Stimulated activated CD4-positive, alpha-beta T cell treated with anti-CD3 and anti-CD28 coated beads, Interleukin-1b, Interleukin-23, amount 100 ng/mL, for 48 hours (primary cell): ENCODE measurements at places on chromosomes 7 and 10.
A peak's percentile ranks its signal among the peaks of the same experiment; 100 is the strongest.

- no peak for DNase-seq
Observed at GRCh38 chr7:87032604-87033339, 26.7 kb downstream of the ELAPOR2 start.

- DNase-seq: peak; percentile 49
Observed at GRCh38 chr7:139118234-139118804, 8.8 kb upstream of the ZC3HAV1 start.

- DNase-seq: no peak
Observed at GRCh38 chr10:117175215-117175900, 21.9 kb upstream of the KCNK18 start.

DNA sequence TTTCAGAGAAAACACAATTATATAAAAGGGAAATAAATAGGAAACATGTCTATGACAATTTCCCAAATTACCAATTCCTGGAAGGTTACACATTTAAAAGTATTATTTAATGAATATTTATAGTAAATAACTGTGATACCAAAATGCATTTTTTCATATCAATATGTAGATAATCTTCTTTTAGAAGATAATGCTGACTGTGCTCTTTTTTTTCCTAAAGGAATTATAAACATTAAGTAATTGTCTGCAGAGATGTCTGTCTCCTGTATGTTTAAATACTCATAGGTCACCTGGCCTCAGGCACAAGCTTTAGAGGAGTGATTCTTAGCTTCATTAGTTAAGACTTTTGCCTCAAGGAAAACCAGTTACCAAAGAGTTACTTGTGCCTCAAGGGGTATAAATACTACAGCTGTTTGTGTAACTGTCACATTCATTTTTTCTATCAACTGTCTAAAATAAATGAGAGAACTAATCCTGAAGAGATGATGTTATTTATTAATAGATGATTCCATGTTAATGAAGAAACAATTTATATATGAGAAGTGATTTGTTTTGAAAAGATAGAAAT, 77.1 kb downstream of the DNAJC1 start:
- DNase-seq: no peak

DNA sequence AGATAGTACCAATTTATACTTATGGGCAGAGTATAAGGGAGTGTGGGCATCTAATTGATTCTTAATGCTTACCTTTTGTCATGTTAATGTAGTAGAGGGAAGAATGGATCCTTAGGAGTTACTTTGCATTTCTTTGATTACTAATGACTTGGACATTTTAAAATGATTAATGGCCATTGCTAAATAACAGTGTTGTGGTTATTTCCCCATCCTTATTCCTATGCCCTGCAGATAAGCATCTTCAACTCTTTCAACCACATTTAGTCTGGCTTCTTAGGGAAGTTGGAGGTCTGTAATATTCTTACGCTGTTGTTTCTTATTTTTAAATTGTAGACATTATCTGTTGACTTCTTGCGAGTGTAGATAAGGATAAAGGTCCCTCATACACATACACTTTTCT, 37.2 kb downstream of the KAT6B start:
- no peak for DNase-seq

DNA sequence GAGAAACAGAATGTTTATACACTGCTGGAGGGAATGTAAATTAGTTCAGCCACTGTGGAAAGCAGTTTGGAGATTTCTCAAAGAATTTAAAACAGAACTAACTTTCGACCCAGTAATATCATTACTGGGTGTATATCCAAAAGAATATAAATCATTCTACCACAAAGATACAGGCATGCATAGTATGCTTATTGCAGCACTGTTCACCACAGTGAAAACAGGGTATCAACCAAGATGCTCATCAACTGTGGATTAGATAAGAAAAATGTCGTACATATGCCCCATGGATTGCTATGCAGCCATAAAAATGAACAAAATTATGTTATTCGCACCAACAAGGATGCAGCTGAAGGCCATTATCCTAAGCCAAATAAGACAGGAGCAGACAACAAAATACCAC, 343.1 kb upstream of the KCND2 start:
- no peak for DNase-seq

- peak; percentile 68 for DNase-seq
Observed at GRCh38 chr7:128697302-128697905, 25.3 kb downstream of the GARIN1A start.

DNA sequence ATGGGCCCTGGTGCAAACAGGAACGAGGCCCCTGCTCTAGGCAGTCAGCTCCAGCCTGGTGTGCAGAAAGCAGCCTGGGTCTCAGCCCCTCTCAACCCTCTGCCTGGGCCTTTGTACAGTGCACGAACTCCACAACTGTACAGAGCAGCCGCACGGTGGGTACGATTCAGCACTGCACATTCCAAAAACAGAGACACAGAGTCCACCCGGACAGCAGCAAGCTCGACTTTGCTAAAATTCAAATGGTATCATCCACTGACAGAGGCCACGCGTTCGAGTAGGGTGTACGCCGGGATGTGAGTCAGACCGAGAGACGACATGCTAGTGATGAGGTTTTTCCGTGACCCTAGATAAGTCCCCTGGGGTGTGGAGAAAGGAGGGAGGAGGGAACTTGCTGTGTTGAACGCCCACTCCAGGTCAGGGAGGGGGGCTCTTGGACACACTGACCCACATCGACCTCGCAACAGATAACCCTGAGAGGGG, 65.6 kb upstream of the PDGFA start:
- DNase-seq: peak; percentile 82

- DNase-seq: peak; percentile 50
Observed at GRCh38 chr10:72564596-72564995, 61.3 kb downstream of the MICU1 start.

DNA sequence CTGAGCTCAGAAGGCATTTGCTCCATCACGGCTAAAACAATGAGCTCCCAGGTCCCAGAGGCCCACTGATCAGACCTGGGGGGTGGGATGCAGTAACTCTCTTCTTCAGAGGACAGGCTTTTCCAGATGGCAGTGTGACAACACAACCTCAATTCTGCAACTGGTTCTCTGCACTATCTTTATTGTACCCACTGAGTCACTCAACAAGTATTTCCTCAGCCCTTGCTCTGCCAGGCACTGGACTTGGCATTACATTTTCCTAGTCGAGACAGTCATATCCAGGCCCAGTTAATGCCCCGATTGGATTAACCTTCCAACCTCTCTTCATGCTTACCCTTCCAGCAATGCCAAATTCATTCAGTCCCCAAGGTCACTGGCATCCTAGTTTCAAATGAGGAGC, 72.6 kb downstream of the JAZF1 start:
- DNase-seq: no peak

DNA sequence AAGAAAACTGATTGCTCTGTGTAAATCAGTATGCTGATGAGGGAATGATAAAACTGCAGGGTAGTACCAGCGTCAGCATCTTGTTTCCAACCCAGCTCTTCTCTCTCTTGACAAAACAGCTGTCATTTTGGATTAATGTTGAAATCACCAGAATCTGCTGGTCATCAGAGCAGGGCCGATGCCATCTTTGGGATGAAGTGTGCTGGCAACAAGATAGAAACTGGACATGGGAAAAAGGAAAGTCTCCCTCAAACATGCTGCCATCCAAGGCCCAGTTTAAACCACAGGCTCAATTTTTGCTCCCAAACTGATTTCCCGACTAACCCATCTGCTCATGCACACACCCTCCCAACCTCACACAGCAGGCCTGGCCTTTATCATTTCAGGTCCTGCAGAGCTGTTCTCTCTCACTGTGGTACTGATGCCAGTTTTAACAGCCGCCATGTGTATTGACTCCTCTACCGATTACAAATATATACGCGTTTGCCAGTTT, 285.2 kb downstream of the AUTS2 start:
- no peak for DNase-seq

DNA sequence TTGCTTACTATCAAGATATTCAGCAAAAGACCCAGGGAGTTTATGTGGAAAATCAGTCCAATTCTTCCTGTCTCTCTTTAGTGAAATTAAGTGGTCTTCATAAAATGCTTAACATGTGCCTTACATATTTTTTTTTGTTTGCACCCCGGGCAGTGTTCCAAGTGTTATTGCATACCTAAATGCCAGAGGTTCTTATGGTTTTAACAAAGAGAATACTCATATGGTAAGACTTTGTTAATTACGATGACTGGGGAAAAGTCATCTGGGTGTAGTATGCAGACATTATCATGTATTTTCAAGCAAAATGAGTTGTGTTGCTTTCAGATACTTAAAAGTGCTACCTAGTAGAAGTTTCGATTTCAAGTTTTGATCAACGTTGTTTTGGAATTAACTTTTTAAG, 82.6 kb downstream of the PRKG1 start:
- no peak for DNase-seq

GRCh38 chr7:34090816-34091215, 185.5 kb downstream of the BMPER start:
- no peak for DNase-seq

GRCh38 chr7:94414481-94414880, 19.8 kb downstream of the COL1A2 start:
- no peak for DNase-seq

GRCh38 chr7:117322741-117323304, at the start of gene WNT2:
Gene WNT2 (minus strand): TSS chr7:117323058. CDS start chr7:117322989, 69 bp downstream.
- DNase-seq: no peak

DNA sequence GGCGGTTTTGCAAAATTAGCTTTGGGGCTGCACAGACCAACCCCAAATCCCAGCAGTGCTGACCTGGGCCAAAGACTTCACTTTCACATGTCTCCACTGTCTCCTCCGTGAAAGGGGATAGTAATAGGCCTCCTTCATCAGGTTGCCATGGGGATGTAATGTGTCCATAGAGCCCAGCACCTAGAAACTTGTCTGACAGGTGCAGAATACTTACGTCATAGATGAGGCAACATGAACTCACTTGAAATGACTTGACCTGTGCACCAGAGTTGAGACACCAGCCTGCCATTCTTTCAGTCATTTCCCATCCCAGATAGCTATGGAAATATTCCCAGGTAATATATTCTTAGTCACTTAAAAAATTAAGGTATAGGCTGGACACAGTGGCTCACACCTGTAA, 94.2 kb downstream of the INSYN2A start:
- no peak for DNase-seq

DNA sequence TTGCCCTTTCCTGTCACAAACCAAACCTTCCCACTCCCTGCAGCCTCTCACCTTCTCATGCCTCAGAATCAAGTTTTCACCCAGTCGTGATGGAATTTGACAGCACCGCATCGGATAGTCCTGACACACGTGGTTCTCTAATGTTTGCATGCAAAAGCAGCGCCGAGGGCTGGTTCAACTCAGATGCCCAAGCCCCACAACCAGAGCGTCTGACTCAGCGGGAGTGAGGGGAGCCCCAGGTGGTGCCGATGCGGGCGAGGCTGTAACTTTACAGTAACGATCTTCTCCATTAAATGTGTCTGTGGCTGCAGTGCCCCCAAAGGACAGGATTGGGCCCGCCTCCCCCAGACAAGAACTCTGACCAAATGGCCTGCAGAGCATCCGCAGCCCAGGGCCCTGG, 284.5 kb downstream of the CELF2 start:
- no peak for DNase-seq

DNA sequence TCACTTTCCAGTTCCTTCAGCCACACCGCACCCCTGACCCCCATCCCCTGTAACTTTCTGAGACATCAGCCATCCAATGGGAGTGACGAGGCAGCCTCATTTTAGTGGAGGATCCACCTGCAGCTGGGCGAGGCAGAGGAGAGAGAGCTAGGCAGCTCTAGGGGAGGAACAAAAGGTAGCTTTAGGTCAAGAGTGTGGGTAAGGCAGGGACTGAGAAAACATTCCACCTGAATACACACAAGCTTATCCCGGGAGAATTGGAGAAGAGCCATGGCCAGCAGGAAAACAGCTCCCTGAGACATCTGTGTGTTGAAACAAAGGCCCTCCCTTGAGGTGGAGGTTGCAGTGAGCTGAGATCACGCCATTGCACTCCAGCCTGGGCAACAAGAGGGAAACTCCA, 6.7 kb upstream of the KLRG2 start:
- no peak for DNase-seq

- no peak for DNase-seq
Observed at GRCh38 chr7:114218283-114218682, 196.3 kb upstream of the FOXP2 start.

DNA sequence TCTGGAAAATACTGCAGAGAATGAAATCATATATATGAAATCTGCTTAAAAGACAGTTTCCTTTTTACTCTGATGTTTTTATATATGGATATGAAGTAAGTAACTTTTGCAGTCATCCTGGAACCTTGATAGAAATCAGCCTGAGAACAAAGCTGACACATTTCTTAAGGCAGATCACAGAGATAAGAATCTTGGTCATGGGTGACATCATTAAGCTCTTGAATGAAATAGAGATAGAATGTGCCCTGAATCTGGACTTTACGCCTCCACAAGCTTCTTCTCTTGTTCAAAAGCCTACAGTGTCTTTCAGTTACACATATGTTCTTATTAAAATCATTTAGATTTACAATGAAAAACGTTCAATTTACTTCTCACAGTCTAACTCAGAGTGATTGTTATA, 319.1 kb upstream of the CNTNAP2 start:
- no peak for DNase-seq

- DNase-seq: no peak
Observed at GRCh38 chr7:90764848-90765570, 168.9 kb downstream of the CDK14 start.

- DNase-seq: no peak
Observed at GRCh38 chr7:74101061-74101681, 17.6 kb downstream of the LIMK1 start.

- DNase-seq: no peak
Observed at GRCh38 chr7:157805713-157806112, 468.9 kb downstream of the DNAJB6 start.

DNA sequence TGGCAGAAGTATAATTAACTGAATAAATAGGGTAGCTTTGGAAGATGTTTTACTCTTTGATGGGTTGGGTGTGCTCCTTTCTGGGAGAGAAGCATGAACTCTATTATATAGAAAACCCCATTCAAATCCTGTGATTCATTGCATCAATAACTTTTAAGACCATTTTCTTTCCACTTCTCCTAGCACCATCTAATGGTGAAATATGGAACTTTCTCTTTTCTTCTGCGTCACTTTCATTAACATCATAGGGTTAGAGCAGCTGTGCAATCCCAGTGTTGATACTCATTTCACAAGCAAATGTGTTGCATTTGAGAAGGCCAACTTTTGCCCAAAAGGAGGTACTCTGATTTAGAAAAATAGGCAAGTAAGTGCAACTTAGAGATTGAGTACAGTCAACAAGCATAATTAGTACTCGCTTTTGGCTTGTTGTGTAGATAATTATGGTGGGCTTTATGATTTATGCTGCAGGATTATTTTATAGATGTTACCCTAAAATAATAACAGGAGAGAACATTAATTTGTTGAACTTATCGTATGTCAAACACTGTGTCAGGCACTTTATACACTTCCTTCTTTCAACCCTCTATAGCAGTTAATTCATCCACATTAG, 92.9 kb downstream of the CPED1 start:
- DNase-seq: no peak

DNA sequence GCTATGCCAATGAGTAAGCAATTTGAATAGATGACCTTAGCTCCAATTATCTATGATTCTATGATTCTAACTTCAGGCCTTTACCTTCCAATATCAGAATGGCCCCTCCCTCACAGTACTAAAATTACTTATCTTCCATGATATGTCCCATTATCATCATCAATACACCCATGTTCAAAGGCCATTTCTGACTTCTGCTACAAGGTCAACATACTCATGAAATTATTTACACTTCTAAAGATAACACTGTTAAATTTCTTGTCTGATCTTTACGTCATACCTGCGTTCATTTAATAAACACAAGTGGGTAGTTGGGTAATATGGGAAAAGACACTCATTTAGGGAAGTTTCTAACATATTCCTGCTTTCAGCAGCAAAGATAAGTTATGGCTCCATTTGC, 21.2 kb downstream of the IMMP2L start:
- no peak for DNase-seq
